ENCODE measurements at places on chromosomes 5 and 9.

GRCh38 chr9:38670542-38671371 lies 49.2 kb downstream of the FAM240B start:
- no peak for DNase-seq

DNA sequence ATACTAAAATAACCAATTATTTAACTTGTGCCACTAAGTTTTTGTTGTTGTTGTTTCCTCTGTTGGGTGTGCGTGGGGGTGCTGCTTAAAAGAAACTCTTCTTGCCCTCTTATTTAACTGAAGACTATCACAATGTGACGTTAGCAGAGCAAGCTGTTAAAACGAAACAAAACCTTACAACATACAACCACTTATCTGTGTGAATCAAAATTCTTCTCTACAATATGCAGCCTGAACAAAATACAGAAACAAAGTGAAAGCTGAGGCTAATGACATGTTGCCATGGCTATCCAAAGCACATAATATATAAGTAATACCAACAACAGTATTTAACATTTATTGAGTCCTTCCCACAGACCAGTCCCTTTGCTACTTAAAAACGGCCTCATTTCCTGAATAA lies 291.0 kb downstream of the FBXL17 start:
- DNase-seq, result peak; percentile 26

DNA sequence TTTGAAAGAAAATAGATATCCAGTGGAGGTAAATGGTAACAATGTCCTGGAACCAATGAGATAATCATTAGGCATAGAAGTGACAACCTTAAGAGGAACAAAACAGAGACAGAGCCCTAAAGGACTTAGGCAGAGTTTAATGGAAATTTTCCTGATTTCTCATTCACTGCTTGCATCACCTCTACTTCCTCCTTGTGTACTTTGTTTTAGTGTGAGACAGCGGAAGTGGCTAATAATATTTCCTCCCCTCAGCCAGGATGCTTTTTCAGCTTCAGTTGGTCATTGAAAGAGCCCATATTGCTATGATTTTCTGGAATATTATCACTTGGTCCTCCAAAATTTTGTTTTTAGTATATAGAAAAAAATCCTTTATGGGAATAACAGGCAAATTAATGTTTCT lies 153.4 kb upstream of the MPDZ start:
- DNase-seq, result peak; percentile 23

DNA sequence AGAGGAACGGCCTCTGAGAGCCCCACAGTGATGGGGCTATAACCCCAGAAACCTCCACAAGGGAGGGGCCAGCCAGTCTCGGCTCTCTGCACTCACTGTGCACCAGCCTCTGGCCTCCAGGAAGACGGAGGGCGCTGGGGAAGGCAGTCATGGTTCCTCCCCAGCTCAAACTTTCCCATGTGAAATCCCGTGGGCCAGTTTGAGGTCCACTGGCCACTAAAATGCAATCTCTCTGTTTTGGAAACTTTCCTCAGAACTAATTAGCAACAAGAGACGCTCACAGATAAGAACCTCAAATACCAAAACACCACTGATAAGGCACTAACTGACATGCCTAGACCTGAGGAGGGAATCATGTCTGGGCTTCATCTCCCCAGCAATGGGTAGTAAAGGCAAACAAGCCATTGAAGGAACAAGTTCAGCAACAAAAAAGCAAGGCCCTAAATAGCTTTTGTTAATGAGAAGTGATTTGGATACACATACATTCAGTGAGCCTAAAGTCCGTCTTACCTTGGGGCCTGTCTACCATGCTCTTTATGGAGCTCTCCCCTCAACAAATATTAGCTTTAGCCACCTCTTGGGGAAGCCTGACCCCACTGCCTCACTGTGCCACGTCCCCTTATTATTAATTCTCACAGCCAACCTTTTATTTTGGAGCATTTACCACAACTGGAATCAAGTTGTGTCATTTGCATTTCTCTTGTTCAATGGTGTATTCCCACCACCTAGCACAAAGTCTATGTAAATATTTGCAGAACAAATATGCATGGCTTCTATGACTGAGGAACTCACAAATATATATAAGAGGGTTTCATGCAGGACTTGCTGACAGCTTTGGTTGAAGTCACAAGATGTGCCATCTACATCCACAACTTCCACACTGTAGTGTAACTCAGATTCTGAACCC lies 56.1 kb upstream of the GLRX start:
- DNase-seq, result no peak

- no peak for DNase-seq
Observed at GRCh38 chr9:20352591-20352990, 269.7 kb downstream of the MLLT3 start.

DNA sequence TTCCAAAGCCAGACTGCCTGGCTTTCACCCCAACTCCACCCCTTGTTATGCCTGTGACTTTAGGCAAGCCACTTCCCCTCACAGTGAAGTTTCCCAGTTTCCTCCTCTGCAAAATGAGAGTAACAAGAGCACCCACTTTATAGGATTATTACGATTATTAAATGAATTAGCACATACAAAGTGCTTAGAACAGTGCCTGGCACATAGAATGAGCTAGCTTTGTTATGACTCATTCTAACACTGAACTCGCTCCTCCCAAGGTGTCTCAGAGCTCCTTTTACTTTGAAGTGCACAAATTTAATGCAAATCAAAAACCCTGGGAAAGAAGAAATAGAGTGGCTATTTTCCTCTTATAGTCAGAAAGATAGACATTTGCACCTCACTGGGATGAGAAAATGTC lies 34.3 kb downstream of the DNAH5 start:
- no peak for DNase-seq

- DNase-seq, result no peak
Observed at GRCh38 chr5:81854915-81855314, 104.0 kb upstream of the SSBP2 start.

DNA sequence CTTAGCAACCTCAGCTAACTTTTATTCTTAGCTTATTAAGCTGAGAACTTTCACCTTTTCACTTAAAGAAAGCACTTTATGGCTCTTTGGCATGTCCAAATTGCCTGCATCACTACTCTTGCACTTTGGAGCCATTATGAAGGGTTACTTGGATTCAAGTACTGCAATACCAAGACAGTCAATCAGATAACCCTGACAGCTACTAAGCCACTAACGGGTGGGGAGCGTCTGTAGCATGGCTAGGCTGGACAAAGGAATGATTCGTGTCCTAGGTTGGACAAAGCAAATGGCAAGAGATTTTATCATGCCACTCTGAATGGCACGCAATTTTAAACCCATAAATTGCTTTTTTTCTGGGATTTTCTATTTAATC lies 39.6 kb downstream of the TRPM6 start:
- DNase-seq, result no peak

DNA sequence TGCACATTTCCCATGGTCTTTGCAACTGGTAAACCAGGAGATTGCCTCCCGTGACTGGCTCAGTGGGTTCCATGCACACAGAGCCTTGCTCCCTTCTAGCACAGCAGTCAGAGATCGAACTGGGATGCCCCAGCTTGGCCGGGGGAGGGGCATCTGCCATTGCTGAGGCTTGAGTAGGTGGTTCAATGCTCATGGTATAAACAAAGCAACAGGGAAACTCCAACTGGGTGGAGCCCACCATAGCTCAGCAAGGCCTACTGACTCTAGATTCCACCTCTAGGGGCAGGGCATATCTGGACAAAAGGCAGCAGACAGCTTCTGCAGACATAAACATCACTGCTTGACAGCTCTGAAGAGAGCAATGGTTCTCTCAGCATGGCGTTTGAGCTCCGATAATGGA lies 67.0 kb upstream of the PPP1R2B start:
- DNase-seq, result no peak

DNA sequence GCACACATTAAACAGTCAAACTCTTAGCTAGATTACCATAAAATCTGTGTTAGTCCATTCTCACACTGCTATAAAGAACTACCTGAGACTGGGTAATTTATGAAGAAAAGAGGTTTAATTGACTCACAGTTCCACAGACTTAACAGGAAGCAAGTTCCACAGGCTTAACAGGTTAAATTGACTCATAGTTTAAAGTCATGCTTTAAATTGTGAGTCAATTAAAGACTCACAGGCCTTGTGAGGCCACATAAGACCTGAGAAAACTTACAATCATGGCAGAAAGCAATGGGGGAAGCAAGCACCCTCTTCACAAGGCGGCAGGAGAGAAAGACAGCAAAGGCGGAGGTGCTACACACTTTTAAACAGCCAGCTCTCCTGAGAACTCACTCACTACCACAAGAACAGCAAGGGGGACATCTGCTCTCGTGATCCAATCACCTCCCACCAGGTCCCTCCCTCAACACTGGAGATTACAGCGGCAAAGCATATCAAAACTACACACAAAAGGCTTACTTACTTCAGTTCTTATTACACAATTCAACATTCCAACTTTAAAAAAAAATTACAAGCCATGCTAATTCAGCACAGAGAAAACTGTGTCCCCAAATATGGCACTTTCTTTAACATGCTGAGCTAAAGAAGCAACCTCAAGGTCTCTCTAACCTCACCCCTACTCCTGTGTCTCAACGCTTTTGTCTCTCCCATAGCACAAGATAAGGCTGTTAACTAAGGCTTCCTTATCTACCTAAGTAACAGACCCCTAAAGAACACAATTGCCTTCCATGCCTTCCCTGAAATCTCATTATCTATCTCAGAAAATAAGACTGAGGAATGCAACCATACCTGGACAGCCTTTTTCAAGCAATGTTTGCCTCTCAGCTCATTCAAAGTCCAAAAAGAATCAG lies 805.1 kb downstream of the NR2F1-AS1 start:
- DNase-seq, result peak; percentile 18

GRCh38 chr5:140055152-140055551 lies 12.1 kb upstream of the NRG2 start:
- no peak for DNase-seq

DNA sequence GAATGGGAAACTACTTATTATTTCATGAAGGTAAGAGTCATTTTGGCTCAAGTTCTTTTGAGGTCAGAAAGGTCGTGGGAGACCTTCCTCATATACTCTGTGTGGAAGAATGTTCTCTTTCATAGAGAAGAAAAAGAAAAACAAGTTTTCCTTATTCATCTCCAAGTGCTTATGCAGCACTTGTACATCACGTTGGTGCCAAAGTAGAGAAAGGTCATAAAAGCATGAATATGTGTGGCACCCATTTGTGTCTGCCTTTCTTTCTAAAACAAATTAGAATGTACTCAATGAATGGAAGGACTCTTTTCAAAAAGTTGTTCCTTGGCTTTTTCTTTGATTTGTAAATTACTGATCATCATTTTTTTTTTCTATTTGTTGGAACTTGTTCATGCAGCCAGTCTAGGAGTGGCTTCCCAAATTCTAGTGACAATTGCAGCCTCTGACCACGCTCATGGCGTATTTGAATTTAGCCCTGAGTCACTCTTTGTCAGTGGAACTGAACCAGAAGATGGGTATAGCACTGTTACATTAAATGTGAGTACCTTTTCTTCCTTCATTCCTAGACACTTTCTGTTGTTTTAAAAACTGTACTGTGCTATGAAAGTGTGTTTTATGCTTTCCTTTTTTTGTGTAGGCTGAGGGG lies 122.4 kb downstream of the ADGRV1 start:
- no peak for DNase-seq

DNA sequence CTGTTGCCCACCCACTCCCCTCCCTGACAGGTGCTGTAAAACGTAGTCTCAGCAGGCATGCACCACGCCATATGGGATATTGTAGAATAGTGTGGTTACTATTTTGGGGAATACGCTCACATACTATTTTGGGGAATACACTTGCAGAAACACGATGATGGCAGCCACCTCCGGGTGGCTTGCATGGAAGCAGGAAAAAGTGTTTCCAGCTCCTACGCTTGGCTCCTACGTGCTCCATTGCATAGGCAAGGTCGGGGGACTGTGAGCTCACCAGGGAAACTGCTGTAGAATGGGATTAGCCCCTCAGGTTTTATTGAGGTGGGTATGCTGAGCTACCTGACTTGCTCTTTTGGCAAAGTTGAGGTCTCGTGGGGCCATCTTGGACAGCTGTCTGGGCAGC lies 160.3 kb upstream of the NFIL3 start:
- DNase-seq, result no peak

DNA sequence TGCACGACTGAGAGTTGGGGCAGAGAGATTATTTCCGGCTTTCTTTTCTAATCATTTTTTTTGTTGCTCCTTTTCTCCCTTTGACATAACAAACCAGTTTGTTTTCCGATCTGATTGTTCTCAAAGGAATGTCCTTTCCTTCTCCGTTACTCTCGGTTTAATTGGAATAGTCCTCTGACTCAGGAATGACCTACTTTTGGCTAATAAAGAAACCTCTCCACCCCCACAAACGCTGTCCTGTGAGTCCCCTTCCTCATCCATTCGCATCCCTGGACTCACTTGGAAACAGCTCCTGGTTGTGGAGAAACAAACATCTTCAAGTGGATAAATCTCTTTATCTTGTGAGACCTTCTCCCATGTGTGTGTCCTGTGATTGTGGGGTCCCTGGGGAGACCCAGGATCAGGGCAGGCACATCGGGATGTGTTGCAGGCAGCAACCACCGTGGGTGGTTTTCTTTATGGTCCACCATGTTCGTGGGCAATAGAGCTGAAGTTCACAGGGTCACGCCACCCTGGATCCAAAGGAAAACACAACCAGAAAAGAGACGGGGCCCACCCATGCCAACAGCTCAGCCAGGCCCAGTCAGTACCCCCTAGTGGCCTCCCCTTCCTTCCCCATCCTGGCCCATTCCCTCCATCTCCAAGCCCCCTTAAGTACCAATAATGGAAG lies 45.2 kb upstream of the NEK6 start:
- DNase-seq, result peak; percentile 40

GRCh38 chr5:154276973-154277331 lies 86.4 kb downstream of the GALNT10 start:
- DNase-seq, result peak; percentile 97

DNA sequence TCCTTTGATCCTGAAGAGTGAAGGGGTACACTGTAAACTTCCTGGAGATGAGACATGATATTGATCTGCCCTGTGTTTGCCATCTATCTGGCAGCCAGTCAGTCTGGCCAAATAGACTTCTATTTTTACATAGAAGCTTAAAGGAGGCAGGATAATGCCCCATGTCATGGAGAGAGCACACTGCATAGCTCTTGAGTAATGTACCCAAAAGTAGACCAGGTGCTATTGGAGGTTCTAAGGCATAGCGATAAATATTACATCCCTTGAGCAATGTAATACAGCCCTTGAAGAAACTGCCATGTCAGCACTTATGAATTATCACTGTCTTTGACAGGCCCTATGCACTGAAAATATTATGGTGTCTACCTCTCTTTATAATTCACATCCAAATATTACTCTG lies 131.8 kb downstream of the GHR start:
- no peak for DNase-seq

DNA sequence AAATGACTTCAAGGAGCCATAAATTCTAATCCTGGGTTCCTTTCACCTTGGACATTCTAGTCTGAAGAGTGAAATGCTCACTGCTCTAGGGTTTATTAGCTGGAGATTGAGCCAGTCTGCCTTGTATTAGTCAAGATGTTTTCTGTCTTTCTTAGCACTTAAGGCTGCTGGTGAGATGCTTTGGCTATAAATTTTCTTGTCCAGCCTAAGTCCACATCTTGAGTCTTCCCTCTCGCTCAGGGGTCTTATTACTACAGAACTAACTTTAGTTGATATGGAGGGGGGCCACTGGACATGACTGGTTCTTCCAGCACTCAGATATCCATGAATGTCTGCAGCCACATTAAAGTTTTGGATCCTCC lies 316.4 kb downstream of the ARHGAP26 start:
- DNase-seq, result no peak
